Thoracic aorta (tissue), 2 donors: ENCODE measurements at places on chromosomes 7 and 10.

DNA sequence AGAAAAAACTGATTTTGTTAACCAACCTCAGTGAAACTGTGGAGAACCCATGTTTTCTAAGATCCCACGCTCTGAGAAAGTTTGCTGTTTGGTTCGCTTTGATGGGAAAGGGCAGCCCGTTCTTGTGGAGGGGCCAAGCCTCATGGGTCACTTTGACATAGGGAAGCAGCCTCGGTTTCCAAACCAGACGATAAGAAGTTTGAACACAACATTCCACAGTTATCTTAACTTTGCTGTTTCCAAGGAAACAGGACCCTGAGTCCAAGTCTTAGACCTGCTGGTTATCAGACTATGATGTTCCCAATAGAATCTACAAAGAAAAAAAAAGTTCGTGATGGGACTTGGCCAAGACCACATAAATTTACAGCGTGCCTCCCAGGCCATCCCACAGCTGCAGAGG, 182.3 kb downstream of the NRP1 start:
- DNase-seq, result no peak

GRCh38 chr7:20013536-20013935, 203.6 kb downstream of the MACC1 start:
- no peak for DNase-seq

DNA sequence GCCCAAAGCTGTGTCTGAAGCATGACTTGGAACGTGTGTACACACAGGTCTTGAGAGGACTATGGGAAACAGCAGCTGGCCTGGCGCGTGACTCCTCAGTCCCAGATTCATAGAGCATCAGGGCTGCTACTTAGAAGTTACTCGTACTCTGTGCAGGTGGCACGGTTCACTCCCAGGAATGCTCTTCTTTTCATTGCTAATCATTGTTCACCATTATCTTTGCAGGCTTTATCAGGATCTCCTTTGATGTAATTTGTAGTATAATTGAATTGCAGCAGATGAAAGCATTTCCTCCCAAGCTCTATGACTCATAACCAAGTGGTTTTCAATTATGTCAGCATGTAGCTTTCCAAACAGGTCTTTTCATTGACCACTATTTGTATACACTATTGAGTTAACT, 938.9 kb downstream of the NRG3 start:
- DNase-seq, result no peak

DNA sequence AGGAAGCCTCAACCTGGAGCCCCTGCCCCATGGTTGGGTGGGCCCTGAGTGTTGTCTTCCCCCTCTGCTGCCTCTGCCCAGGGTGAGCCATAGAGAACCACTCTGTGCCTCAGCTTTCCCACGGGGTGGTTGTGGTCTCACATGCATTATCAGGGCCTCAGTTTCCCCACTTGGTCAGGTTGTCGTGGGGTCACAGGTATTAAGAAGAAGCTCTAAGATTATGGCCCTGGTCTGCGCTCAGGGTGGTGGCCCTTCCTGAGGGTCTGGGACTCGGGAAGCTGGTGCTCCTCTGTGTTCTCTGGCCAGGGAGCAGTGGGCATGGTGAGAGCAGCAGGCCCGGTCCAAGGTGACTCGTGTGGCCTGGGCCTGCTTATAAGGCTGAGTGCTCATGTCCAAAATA, 17.8 kb downstream of the LRRC27 start:
- no peak for DNase-seq

DNA sequence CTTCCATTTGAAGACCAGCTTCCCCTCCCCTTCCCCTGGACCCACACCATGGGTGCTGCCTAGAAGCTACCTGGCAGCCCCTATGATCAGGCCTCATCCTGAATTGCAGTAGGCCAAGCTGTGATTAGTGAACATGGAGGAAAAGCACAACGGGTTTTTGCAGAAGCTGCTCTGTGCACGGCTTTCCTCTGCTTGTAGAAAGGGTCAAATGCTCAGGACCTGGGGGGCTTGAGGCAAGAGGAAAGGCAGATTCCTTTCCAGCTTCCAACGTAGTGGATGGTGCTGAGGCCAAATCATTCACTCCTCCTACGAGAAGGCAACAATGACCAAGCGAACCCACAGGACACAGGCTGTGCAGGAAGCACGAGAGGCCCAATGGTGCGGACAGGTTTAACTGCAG, 410.3 kb upstream of the SHH start:
- DNase-seq, result no peak

- no peak for DNase-seq
These were observed 1247.8 kb downstream of the GATA3 start for GRCh38 chr10:9302140-9302746.

DNA sequence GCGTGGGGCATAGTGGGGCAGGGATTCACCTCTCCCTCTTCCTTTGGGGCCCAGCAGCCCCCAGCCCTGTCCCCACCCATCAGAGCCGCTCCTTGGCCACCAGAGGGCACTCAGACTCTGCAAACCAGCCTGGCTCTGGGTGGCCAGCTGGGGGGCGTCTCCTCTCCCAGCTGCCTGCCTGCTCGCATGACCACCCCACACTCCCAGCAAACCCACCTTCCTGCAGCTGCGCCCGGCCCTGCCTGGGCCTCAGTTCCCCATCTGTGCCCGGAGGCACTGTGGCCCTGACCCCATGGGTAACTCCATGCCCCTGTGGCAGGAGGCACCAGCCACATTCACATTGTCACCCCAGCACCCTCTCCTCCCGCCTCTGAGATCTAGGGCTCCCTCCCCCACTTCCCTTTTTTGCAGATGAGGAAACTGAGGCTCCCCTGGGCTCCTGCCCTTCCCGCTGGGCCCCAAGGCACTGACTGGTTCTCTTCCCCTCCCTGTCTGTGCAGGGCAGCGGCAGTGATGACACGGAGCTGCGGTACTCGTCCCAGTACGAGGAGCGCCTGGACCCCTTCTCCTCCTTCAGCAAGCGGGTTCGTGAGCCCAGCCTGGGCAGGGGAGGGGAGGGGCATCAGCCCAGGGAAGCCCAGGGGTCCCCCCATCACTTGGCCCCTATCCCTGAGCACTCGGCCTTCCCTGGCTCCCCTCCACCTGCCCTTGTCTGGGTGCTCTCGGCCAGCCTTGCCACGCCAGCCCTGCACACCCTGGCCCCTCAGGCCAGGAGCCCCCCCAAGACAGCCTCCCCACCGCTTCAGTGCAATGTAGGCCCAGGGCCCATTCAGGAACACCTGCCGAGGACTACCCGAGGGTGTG, 6.9 kb upstream of the SH2B2 start:
- no peak for DNase-seq

DNA sequence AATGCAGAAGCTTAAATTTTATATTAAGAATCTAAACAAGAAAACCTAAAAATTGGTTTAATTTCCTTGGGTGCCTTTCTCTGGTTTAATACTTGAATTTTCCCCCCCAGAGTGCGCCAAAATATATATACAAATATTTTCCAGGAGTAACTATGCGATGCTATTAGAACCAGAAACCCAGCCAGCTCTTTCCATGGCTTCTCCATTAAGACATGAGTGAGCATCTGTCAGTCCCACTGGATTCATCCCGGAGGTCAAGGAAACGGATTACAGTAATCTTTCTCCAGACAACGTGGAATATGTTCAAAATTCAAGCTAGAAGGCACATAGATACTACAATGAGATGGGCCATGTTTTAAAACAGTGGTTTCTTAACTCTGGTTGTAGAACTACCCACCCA, 148.8 kb downstream of the TAX1BP1 start:
- no peak for DNase-seq

DNA sequence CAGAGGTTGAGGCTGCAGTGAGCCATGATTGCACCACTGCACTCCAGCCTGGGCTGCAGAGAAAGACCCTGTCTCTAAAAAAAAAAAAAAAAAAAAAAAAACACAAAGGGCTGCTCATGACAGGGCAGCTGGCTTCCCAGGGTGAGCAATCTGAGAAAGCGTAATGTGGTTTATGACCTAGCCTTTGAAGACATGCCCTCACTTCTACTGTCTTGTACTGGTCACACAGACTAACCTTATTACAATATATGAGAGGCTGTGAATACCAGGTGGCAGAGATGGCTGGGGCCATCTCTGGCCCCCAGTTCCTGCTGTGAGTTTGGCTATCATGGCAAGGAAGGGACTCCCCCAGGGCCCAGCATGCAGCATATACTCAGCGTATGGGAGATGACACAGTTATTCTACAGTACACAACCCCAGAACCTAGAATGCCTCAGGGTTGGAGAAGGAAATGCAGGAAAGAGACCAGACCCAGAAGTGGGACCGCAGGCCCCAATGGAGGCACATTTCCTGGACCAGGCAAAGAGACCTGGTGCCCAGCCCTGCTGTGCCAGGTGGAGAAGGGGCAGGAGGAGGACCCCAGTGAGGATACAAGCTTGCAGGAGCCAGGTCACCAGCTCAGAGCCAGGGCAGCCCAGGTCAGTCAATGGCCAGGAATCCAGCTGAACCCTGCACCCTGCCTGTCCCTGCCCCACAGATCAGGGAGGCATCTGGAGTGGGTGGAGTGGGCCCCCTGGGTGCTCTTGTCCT, 26.3 kb downstream of the NPTX2 start:
- DNase-seq, result no peak

DNA sequence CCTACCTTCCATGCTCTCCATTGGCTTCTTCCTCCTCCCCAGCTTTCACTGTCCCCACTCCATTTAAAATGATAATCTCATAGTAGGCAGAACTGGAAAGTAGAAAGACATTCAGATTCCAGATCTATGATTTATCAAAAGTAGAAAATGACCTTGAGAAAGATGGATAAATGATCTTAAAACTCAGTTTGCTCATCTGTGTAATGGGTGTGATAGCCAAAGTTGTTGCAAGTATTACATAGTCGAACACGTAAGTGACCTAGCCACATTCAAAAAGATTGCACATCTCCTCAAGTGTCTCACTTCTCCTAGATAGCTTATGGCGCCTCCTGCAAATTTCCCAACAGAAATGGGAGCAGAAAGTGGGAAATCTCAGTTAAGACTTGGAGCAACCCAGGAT, 89.8 kb upstream of the FGL2 start:
- no peak for DNase-seq

DNA sequence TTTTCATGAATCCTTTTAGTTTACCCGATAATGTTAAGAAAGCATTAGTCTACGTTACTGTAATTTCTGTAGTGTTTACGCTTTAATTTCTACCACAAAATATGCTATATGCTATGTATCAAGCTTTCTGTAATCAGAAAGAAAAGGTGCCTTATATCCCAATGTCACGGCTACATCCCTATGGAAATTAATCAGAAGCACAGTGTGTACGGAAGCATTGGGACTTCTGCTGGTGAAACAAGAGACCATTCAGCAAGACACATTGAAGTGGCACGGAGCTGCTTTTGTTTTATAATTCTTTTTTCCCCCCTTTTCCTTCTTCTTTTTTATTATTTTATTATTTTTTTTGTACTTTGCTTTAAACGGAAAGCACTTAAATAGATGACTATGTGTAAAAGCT, 31.2 kb upstream of the SH2B2 start:
- DNase-seq, result no peak

- DNase-seq, result no peak
These were observed 296.4 kb downstream of the DGKB start for GRCh38 chr7:14606101-14606500.

DNA sequence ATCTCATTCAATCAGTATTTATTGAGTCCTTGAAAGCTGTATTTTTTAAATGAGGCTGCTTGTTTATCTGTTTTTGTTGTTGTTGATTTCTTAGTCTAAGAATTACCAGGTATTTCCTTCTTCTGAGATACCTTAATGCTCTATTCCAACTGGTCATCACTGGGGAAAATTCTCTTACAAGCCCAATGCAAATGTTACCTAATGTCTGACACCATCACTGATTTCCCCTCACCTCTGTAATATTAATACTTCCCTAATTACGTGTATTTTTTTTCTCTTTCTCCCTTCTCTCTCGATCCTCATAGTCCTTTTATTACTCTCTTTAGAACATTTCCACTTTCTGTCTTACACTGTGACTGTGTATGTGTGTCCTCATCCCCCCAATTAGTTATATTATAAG, 13.9 kb downstream of the HDAC9 start:
- DNase-seq, result no peak

GRCh38 chr7:149586646-149587645, 89.3 kb upstream of the ZNF746 start:
- no peak for DNase-seq

DNA sequence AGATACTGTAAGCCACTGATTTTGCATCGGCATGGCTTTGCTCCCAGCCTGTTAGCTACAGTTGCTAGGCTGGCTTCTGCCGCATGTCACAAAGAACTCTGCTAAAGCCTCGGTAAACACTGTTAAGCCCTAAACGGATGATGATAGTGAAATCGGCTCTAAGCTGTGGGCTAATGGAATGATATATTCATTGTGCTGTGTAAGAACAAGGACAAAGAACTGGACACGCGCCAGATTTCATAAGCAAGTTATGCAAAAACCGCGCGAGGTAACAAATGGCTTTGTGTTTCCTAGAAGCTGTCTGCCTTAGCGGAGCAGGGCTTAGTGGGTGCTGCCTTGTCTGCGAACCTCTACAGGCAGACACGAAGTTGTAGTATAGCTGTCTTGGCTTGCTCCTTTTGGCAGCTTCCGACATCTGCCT, 331.3 kb upstream of the COBL start:
- DNase-seq, result no peak

GRCh38 chr10:48411510-48411909, 105.0 kb downstream of the MAPK8 start:
- no peak for DNase-seq

- no peak for DNase-seq
These were observed 94.0 kb upstream of the LANCL2 start for GRCh38 chr7:55271069-55271626.

- DNase-seq, result no peak
These were observed 13.0 kb upstream of the REPIN1 start for GRCh38 chr7:150355666-150356059.

GRCh38 chr7:155338632-155339320, 41.1 kb downstream of the INSIG1 start:
- no peak for DNase-seq

DNA sequence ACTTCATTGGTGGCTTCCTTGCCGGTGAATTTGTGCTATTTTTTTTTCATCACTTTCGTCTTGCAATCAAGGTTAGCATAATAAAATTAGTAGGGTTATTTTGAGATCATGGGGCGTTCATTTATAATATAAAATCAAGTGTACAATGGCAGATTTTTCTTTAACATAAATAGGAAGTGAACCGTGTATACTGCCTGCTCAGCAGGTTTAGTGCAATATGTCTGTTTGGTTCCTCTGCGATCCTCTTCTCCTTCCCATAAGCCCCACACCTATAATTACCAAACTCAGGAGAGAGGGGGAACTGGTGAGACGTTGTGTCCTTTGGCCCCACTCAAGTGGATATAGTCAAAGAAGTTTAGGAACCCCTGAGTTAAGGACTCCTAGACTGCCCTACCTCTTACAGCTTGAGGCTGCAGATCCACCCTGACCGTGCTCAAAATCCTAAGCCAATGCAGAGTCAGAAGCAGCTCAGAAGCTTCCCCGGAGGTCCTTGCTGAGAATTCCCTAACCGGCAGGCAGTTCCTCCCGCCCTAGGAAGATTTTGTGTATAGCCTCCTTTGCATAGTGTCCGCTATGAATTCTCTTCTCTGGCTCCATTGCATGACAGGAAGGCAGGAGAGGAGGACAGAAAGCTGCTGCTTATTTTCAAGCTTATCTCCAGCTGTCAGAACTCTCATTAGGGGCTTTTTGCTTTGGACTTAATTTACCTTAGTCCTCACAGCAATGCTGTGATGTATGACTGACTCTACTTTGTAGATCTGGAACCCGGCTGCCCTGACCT, 41.5 kb downstream of the PYROXD2 start:
- no peak for DNase-seq
